ENCODE measurements at places on chromosomes 2 and 18.

GRCh38 chr2:128380961-128381938, 62.6 kb upstream of the HS6ST1 start:
- DNase-seq, result no peak

DNA sequence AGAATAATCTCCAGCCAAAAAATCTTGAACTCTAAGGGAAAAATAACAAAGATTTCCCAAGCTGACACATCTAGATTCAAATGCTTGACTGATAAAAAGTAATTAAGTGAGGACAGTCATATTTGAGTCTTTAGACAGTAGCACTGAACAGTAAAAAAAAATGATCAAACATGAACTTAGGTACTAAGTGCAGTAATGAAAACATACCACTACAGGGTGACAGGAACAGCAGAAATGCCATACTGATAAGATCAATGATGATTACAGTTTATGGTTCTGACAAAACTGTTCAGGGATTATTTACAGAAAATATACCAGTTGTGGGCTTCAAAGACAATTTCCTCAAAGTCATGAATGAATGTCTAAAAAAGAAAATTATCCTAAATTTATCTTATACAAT, 80.3 kb downstream of the OSBPL1A start:
- DNase-seq, result no peak

- DNase-seq, result no peak
These were observed at the start of gene PDCD1 for GRCh38 chr2:241858206-241859016. PDCD1 (minus strand) TSS chr2:241858894; CDS start chr2:241858838, 56 bp downstream.

DNA sequence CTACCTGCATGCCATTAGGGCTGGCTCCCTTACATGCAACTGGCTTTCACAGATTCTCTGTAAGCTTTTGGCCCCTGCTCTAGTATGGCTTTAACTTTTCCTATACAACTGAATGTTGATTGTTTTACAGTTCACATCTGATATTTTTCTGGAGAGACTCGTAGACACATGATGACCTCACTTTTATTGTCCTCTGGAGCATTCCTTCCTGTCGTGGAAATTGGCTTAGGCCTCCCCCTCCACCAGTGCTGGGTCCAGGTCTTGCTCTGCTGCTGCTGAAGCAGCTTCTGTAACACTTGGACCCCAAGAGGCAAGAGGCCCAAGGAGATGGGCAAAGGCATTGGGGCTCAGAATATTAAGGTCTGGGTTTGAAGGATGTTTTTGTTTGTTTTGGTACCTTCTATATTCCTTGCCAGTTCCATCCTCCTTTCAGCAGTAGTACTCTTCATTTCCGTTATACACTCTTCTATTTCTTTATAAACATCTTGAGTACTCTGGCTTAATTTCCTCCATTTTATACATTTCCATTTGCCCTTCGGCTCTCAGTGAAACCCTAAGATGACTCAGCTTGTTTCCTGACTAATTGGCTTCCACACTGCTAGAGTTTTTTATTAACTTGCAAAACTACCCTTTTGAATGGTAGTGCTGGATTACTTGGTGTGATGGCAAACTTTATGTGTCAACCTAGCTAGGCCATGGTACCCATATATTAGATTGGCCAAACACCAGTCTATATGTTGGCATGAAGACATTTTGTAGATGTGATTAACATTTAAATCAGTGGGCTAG, 219.8 kb downstream of the CDCA7 start:
- DNase-seq, result no peak

DNA sequence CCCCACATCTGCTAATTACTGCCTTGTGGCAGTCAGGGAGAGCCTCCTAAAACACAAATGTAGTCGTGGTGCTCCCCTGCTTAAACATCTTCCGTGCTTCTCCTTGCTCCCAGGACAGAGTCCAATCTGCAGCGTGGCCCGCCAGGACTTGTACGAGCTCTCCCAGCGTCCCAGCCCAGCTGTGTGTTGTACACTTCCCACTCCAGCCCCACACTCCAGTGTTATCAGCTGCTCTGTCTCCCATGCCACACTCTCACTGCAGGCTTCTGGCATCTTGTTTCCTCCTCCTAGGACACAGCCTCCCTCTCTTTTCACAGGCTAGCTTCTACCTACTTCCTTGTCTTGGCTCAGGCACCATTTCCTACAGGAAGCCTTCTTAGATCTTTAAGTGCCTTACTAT, 199.4 kb downstream of the ALPK2 start:
- no peak for DNase-seq

- DNase-seq, result peak; percentile 78
These were observed 7.7 kb downstream of the HMSD start for GRCh38 chr18:63956755-63957154.
